ENCODE measurements at places on chromosomes 5 and 9. TPM values are rescaled to one million over a fixed set of nuclear protein-coding genes. Genes with fewer than 3 reads are reported as not detected.

Gene WNT8A
- not detected for total RNA-seq

- no peak for DNase-seq
Measured at GRCh38 chr9:117681888-117682287, 22.3 kb upstream of the TLR4 start.

DNA sequence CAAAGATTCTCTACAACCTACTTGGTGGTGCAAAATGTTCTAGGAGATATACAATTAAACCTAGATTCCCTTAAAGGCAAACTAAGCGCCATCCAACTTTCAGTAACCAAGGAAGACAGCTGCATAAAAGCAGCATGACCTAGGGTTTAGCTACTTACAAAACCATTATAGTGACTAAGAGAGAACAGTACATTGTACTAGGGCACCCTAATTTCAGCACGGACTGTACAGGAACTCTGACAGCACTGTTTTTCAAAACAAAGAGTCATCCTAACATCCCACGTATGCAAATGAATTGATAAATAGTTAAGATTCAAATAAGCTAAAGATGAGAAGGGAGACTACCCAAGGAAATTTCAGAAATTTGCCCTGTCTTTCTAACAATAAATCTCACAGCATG, 30.0 kb downstream of the STRBP start:
- DNase-seq = no peak

DNA sequence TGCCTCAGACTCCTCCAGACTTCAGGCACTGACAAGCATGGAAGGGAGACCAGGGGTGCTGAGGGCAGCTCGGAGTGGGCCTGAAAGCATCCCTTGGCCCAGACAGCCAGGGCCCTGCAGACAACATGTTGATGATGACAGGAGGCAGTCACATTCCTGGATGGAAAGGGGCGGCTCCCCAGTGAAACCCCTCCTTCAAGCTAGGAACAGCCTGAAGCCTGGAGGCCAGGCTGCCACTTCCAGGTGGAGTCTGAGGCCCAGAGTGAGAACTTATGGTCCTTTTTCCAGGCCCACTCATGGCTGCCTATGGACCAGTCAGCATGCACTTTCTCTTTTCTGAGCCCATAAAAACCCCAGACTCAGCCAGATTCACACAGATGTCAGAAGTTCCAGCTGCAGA, 104.2 kb upstream of the HCN1 start:
- no peak for DNase-seq

DNA sequence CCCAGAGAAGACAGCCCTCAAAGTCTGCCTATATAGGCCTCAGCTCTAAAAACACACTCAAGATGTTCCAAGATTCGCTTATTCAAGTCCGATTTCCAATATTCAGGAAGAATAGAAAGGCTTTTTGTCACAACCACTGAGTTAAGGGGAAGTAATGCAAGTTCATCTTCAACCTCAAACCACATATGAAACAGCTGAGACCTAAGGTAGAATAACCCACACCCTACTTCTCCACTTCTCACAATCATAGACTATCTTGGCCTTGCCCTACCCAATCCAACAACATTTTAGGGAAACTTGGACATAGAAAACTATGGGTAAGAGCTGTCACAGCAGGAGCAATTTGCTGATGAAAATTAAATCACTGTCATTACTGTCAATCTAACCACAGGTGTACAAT, 152.0 kb upstream of the LRRTM2 start:
- DNase-seq = no peak

GRCh38 chr9:38439291-38439915, 15.1 kb upstream of the IGFBPL1 start:
- DNase-seq = no peak

Gene PCDHGB3
- total RNA-seq = 6.2 TPM

- DNase-seq = no peak
Measured at GRCh38 chr9:109475526-109475925, 22.6 kb downstream of the PTPN3 start.

Gene FOXE1
- total RNA-seq = not detected

GRCh38 chr9:14418301-14418940, 104.5 kb upstream of the NFIB start:
- no peak for DNase-seq

DNA sequence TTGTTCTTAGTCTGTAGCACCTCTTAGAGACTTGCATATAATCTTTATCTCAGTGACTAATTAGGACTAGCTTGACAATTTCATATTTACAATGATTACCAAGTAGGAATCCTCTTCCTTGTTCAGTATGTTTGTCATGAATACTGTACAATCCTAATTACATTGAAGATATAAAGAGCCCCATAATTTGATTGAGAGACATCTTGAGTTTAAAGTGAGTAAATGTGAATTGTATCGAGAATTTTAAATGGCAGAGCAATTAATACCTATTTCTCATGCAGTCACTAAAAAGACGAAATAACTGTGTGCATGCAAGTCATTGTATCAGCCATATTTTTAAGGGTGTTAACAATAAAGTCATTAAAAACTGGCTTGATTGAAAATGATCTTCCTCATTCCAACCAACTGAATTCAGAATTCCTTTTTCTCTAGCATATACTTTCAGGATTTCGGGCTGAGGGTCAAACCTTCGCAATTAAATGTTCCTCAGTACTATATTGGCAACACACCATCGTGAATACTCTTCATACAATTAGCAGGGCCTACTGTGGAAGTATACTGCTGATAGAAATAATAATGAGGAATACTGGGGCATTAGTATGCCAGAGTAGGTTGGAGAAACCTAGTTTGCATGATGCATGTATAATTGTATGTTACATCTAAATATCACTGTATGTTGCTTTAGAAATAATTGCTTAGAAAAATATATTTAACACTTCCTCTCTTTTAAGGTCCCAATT, 284.7 kb upstream of the TMEM161B start:
- no peak for DNase-seq

DNA sequence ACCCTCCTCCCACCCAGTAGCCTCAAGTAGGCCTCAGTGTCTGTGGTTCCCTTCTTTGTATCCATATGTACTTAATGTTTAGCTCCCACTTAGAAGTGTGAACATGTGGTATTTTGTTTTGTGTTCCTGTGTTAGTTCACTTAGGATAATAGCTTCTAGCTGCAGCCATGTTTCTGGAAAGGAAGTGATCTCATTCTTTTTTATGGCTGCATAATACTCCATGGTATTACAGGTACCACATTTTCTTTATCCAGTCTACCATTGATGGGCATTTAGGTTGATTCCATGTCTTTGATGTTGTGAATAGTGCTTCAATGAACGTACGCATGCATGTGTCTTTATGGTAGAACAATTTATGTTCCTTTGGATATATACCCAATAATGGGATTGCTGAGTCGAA, 74.8 kb downstream of the SLC12A2 start:
- DNase-seq = no peak

All from glutamatergic neuron (in vitro differentiated cells).